ENCODE measurements at places on chromosomes 3 and 15.

DNA sequence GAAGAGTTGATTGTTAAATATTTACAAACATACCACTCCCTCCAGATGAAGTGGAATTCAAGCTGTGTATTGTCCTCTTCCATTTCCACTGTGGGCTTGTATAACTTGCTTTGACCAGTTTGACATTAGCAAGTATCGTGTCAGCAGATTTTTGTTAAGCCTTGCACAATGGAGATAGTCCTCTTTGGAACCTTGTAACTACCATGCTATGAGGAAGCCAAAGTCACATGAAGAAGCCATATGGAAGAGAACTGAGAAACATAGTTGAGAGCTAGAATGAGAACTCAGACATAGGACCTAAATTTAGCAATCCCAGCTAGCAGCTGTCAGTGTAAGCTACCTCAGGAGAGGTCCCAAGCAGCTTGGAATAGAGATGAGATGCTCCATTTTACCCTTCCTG is 889.2 kb downstream of the PDCD6IP start:
- no peak for DNase-seq

GRCh38 chr3:81485444-81485865 is 276.0 kb downstream of the GBE1 start:
- peak; percentile 95 for DNase-seq

DNA sequence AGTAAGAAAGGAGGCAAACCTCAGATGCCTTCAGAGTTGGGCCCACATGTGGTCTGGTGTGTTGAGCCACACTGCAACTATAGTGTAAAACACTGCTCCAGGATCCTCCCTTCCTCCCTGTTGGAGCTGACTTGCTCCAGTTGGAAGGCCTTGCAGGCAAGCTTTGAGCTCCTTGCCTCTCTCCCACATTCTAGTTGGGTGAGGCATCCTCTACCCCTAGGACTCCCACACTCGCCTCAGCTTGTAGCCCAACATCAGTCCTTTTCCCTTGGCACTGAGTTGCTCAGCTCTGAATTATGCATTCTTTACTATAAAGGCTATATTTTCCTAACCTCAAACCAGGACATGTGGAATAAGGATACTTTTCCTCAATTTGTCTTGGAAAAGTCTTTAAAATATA is 143.9 kb downstream of the NECTIN3 start:
- no peak for DNase-seq

DNA sequence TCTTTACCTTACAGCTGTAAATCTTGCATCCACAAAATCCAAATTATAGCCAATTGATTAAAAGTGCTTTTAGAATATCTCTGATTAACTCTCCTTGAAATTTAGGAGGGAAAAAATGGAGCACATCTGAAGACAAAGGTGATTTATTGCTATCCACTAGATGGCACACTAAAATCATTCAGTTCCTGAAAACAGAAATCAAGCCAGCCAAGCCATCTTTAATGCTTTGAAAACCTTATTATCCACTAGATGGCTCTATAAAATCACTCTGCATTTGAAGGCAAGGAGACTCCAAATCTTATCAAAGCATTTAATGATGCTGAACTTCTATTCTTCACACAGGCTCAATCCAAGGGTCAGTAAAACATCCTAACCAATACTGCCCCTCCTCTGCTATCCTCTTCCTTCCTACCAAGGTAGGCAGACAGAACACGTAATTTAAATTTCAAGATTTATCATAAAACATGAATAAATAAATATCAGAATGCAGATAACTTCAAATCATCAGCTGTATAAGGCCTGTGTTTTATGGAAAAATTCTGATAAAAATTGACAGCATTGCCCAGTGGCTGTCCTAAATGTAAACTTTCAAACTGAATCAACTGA is 48.4 kb downstream of the GOLIM4 start:
- DNase-seq = peak; percentile 82

DNA sequence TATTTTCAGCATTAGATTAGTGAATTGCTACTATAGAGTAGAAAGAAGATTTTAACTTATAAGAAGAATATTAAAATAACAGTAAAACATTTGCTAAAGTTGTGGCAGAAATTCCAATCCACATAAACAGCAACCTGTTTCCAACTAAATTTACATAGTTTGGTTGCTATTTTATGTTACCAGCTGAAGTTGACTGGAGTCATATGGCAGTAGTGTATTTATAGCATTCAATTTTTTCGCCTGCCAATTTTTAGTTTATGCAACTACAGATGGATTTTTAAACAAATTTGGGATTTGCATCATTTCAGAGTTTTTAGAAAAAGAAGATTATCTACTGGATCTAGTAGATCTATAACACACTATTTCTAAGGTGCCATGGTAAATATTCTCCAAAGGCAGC is 332.5 kb upstream of the BCHE start:
- no peak for DNase-seq

GRCh38 chr3:167718582-167718981 is 16.1 kb downstream of the PDCD10 start:
- DNase-seq = no peak

- no peak for DNase-seq
Measured at GRCh38 chr15:48522911-48523310, 122.6 kb downstream of the FBN1 start.

DNA sequence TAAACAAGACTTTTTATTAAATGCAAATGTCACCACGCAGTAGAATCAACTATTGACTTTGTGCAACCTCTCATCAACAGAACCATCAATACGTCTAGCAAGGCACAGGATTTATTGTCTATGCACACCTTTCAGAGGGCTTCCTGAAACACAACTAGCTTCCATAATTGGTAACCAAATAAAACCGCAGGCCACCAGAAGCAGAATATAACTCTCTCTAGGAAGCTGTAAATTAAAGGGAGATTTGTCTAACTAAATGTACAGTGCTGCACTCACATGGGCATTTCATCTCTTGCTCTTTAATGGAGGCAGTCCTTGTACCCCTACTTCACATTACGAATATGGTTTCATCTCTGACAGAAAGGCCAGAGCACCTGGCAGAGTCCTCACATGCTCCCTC is 93.0 kb downstream of the FHIT start:
- no peak for DNase-seq
